ENCODE measurements at places on chromosomes 16 and 17.

- no peak for DNase-seq
Measured at GRCh38 chr16:8943966-8944759, 19.5 kb downstream of the USP7 start.

DNA sequence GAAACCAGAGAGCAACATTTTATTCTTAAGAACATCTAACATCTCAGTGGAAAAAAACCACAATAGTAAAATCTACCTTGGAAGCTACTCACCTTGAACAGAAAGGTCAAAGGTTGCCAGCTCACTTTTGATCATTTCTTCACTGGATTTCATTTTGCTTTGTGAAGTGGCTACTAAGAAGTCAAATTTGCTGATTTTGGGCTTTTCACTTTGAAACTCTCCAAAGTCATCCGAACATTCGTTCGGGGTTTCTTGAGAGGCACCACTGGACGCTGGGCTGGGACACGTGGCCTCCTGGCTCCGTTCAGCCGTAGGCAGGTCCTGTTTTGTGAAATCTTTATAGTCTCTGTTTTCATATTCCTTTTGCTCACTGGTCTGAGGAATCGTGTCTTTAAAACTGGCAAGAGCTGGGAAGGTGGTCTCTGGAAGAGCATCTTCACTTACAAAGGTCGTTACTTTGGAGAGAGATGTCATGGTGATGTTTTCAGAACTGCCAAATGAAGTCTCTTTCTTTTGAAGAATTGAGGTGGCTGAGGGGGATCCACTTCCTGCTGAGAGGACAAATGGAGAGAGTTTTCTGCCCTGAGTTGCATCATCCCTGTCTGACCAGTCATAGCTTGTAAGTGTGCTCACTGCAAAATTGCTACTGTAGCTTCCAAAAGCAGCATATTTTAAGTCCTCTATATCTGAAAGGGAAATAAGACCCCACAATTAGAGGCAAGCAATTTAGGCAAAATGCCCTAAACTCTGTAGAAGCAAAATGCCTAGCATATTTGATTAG lies 52.4 kb downstream of the DUSP14 start:
- no peak for DNase-seq

GRCh38 chr16:61366006-61366405 lies 670.2 kb downstream of the CDH8 start:
- DNase-seq = no peak

DNA sequence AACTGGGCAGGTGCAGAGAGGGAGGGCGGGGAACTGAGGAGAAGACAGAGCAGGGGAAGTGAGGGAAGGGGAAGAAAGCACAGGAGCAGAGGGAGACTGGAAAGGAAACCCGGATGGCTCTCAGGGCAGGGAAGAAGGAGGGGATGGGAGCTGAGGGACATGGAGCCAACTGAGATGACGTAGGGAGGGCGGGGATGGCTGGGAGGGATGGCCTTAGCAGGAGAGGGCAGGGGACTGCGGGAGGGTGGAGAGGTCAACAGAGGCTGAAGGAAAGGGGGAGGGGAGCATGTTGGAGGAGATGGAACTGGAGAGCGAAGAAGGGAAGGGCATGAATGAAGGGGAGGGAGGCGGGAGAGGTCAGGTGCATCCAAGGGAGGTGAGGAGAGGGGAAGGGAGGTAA lies 81.9 kb downstream of the KCNJ12 start:
- DNase-seq = no peak

GRCh38 chr17:7559320-7560171 lies 996 bp downstream of the TNFSF13 start:
- DNase-seq = no peak

DNA sequence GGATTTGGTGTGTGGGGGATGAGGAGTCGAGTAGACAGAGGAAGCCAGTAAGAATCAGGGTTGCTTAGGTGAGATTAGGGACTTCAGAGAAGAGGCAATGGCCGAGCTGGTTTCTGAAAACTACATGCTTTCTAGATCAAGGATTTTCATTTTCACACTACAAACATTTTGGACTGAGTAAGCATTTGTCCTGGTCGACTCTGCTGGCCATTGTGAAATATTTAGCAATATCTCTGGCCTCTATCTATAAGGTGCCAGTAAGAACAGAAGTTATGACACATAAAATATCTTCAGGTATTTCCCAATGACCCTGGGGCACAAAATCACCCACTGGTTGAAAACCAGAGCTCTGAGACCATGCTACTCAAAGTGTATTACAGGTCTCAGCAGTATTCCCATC lies 1275.1 kb upstream of the CDH8 start:
- DNase-seq = no peak

- no peak for DNase-seq
Measured at GRCh38 chr17:22600644-22601298, 908.4 kb downstream of the KCNJ18 start.
